ENCODE measurements at places on chromosomes 2 and 18.

DNA sequence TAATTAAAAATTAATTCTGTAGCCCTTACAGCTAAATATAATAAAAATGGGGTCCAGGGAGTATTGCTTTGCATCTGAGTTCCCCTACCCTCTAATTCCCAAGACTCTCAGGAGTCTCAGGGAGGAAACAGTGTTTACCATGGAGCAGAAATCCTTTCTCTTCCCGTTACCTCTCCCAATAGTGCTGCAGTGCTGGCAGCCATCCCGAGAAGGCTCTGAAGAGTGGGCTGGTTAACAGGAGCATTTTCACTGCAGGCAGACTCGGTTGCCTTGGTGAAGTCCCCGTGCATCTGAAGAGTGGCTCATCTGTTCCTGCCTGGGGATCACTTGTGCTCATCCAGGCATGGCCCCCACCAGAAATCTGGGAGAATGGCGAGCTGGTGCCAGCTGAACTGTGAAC, 41.8 kb upstream of the TMEM178A start:
- no peak for DNase-seq

DNA sequence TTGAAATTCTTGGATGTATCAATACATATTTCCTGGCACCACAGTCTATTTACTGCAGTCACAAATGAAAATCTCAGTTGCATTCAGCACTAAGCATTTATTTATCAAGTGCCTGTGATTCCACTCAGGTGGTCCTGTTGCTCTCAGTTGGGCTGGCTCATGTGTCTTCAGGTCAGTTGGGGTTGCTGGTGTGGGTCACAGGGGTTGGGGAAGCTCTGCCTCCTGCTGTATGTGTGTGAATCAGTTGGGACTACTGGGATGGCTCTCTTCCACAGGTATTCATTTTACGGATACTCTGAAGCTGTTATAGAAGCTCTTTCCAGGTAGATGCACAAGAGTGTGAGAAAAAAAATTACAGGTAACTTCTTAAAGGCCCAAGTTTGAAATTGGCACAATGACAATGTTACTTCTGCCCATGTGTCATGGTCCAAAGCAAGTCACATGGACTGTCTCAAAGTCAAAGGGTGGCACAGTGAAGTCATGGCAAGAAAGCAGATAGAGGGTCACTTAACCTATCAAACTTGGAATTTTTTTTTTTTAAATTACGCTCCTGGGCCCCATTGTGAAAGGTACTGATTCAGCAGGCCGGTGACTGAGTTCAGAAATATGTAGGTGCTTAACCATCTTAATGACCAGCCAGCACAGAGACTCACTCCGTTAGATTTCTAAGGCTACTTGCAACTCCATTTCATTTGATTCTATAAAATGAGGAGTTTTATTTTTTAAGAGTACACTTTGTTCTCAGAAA, 249.2 kb upstream of the GCFC2 start:
- DNase-seq, result no peak

GRCh38 chr2:113799375-113799774, 42.9 kb upstream of the SLC35F5 start:
- no peak for DNase-seq

DNA sequence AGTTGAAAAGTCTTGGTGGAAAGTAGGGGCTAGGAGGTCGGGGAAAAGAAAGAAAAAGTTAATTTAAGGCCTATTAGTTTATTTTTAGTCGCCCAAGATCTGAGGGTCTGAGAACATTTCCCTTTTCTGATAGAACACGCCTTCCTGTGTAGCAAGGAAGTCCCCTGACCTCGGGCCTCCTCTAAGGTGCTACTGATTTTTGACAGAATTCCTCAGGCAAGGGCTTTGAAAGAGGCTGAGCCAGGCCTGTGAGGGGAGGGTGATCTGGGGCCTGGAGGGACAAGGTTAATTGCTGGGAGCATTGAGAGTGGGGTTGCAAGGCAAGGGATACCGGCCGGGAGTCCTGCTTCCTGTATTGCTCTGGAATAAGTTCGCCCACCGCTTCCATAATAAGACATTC, 131.4 kb upstream of the MYCN start:
- no peak for DNase-seq

DNA sequence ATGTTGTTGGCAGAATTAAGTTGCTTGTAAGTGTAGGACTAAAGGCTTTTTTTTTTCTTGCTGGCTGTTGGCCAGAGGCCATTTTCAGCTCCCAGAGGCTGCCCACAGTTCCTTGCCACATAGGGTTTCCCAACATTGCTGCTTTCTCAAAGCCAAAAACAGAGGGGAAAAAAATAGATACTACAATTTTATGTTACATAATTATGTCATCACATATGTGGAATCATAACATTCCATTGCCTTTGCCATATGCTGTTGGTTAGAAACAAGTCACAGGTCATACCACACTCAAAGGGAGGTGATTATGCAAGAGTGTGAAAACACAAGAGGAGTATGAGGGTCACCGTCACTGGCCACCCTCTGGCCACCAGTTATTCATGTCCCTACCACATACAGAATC, 154.5 kb downstream of the RTN4 start:
- DNase-seq, result no peak

DNA sequence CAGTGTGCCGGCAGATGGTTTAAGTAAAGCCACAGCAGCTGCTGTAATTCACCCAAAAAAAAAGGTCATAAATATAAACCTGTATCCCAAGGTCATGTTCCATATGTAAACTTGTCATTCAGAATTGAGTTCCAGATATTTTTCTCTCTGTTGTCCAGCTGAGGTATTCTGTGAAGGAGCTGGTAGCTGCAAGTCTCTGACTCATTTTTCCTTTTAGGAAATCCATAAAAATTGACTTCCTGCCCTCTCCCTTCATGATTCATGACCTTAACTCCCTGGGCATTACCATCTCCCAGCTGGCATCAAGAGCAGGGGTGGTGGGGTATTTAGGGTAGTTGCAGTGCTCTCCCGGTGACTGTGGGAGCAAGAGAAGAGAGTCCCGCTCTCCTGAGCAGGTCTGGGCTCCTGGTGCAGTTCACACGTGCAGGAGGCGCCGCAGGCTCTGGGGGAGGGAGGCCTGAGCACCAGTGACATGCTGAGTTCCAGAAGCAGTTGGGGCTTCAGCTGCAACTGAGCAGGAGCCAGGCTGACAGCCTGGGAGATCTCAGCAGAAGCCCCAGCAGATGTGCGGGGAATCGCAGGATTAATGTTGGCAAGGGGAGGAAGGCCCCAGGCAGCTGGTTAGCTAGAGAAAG, 192.6 kb downstream of the MGAT5 start:
- no peak for DNase-seq

DNA sequence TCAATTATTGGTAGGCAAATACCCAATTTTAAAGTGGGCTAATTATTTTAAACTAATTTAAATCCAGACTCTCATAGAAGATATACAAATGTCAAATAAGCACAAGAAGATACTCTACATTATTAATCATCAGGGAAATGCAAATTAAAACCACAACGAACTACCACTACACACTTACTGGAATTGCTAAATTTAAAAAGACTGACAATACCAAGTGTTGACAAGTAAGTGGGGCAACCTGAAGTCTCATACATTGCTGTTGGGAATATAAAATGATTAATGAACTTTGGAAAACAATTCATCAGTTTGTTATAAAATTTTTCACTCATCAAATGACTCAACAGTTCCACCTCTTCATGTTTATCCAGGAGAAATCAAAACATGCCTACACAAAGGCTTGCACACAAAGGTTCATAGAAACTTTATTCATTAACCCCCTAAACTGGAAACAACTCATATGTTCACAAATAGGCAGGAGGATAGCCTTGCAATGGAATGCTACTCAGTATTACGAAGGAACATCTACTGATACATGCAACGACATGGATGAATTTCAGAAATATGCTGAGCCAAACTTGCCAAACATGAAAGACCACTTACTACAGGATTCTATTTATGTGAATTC, 120.8 kb downstream of the MCFD2 start:
- no peak for DNase-seq

DNA sequence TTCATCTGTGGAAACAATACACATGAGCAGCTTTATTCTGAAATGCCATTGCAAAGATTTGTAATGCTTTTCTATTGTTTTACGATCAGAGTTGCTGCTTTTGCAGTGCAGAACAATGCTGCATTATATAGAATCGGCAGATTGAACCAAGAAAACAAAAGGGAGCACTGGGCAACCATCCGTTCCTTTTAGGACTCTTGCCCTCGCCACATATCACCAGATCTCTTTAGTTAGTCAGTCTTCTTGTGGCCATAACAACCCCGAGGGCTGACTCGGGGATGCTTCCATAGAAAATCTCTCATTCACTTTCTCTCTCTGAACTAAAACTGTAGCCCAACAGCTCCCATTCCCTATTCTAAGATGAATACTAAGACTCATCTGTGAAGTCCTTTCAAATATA, 340.4 kb downstream of the NRXN1 start:
- DNase-seq, result no peak

DNA sequence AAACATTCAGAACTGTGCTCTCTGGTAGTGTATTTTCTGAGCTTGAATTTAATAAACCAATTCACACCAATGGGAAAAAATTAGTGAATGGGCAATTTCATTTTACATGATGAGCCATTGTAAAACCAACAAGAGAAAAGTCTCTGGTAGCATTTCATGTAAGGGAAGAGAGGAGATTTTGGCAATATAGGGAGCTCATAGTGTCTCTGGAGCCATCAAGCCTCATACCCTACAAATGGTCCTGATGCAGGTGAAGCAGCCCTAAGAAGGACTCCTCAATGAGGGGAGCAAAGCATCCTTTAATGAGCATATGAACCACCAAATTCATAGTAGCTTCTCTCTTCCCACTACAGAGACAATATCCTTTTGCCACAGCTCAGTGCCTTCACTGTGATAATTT, 373.0 kb downstream of the RIT2 start:
- no peak for DNase-seq

DNA sequence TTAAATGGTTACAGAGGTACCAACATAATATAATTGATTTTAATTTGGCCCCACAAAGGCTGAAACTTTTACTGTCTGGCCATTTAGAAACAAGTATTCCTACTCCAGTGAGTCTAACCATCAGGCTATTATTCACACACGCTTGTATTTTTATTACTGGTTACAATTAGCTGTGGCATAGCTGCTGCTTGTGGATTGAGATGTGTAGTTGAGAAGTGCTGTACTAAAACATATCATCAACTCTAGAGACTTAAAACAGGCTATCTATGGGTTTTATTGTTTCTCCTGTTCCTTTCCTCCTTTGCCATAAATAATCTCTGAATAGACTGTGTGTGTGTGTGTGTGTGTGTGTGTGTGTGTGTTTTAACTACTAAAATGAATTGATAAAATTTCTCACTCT, 530.2 kb downstream of the CCDC85A start:
- DNase-seq, result no peak

GRCh38 chr2:44250376-44250775, 24.9 kb upstream of the SLC3A1 start:
- no peak for DNase-seq

- DNase-seq, result no peak
Measured at GRCh38 chr2:168156661-168157060, 90.7 kb downstream of the STK39 start.

DNA sequence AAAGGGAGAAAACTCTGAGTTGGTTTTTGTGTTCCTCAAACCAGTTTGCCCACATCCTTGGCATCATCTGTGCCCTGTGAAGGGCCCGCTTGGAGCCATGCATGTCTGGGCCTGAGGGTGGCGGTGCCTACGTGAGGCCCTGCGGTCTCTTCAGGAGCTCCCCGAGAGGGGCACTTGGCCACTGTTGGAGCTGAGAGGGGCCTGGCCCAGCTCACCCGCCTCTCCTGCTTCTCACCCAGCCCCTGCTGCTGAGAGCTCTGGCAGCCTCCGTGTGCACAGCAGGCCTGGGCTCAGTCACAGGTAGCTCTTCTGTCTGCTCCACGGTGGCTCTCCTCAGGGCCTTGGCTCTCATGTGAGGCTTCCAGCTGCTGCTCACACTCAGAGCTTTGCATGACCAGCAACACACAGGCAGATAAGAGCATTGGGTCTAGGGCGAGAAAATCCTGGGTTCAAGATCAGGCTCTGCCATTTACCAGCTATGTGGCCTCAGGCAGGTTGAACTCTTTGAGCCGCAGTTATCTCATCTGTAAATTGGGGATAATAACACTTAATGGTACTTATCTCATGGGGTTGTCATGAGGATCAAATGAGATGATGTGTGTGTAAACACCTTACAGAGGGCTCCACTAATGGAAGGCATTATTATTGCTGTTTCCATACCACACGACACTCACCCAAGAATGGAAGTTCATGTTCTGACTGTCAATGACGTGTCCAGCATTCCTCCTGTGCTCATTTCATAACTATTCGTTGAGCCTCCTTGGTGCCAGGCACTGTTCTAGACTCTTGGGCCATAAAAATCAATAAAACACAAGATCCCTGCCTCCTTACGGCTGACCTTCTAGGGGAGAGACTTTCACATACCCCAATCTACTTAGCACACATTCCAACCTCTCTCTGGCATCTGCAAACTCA, 41.6 kb upstream of the PLB1 start:
- no peak for DNase-seq

DNA sequence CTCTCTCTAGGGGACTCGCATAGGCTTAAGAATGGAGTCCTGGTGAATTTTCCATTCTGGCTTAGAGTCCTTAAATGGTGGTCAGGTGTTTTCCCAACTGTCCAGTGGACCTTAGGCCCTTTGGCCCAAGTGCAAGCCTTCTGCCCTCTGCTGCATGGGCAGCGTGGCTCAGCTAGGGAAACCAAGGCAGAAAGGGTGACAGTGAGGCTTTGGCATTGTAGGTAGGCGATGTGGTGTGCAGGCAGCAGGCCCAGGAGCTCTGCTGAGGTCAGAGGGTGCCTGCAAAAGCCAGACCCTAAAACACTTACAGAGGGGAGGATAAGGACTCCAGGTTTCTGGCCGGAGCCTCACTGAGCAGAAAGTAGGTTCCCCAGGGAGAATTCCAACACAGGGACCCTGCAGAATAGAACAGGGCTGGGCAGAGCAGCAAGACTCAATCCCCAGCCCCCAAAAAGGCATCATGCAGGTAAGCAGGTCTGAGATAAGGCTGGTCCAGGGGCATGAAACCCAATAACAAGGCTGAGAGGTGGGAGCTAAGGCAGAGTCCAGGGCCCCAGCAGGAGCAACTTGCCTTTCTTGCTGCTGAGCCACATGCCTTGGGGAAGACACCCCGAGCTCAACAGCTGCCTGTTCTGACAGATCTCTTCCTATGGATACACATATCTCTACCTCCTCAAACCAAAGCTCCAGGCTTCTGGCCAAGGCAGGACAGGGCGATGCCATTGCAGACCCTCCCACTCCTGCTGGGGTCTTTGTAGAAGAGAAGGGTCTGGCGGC, 199.7 kb downstream of the TNS1 start:
- DNase-seq, result no peak

DNA sequence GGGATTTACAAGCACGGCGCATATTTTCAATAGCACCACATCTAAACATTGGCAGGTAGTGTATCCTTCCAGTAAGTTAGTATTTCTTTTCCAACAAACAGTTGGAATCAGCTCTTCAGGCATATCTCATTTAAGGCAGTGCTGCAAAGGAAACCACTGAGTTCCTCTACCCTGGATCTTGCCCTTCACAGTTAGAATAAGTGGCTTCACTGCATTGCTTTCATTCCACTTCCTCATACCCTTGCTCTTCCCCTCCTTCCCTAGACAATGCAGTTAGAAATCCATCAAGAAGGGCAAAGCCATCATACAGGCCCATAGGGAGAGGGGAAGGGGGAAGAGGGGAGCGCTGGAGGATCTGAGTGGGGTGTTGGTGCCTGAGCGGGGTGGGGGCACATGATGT, 173.7 kb downstream of the FBXO15 start:
- DNase-seq, result no peak

GRCh38 chr2:123380370-123380935, 644.6 kb upstream of the CNTNAP5 start:
- no peak for DNase-seq

- DNase-seq, result no peak
Measured at GRCh38 chr2:196798980-196799379, 503 bp downstream of the GTF3C3 start.
